ENCODE measurements at places on chromosomes 5 and 9. TPM values are rescaled to one million over a fixed set of nuclear protein-coding genes. Genes with fewer than 3 reads are reported as not detected.

Gene GGTA1
- not detected for total RNA-seq

Gene CDO1
- not detected for total RNA-seq

Gene CER1
- not detected for total RNA-seq

Gene ENTPD8
- not detected for total RNA-seq

Gene HACD4
- total RNA-seq = 3.9 TPM

Gene S100Z
- total RNA-seq = 4.1 TPM

Gene RASGRF2
- total RNA-seq = 13.4 TPM

Gene IGFBPL1
- not detected for total RNA-seq

Gene SELENOP
- not detected for total RNA-seq

Gene SMIM33
- total RNA-seq = 0.11 TPM

Gene TRIM36
- total RNA-seq = 0.91 TPM

Gene RANBP17
- not detected for total RNA-seq

Gene ANKRD18B
- total RNA-seq = 0.48 TPM

Gene TAL2
- 0.54 TPM for total RNA-seq

Gene LECT2
- total RNA-seq = not detected

Gene NIPBL
- 46.5 TPM for total RNA-seq

Measured in activated naive CD4-positive, alpha-beta T cell treated with anti-CD3 and anti-CD28 coated beads, Interleukin-2, amount 50 U/mL, for 72 hours (primary cell).